Activated CD4-positive, alpha-beta T cell treated with anti-CD3 and anti-CD28 coated beads, Interleukin-2, amount 50 U/mL, for 16 hours (primary cell): ENCODE measurements at places on chromosomes 2 and 18.

DNA sequence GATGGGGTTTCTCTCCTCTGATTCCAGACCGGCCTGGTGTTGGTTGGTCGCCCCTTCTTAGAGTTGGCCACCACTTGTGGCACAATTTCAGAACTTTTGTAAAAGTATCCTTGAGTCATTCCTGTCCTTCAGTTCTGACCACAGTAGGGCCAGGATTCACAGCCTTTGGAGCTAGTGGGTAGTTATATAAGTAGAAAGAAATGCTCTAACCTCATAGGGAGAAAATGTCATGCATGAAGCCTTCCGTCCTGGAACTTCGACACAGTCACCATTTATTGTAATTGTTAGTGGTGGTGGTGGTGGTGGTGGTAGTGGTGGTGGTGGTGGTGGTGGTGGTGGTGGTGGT is 65.4 kb downstream of the EPAS1 start:
- DNase-seq, result peak; percentile 45

- no peak for DNase-seq
These were observed 13.7 kb upstream of the SAP130 start for GRCh38 chr2:128041561-128041960.

GRCh38 chr2:8805278-8806210 is 31.9 kb downstream of the KIDINS220 start:
- no peak for DNase-seq

- DNase-seq, result no peak
These were observed 221.1 kb downstream of the GALR1 start for GRCh38 chr18:77470569-77471413.

- DNase-seq, result no peak
These were observed 469.0 kb upstream of the SALL3 start for GRCh38 chr18:78510636-78511035.

GRCh38 chr2:21022792-21023367 is 21.0 kb downstream of the APOB start:
- DNase-seq, result no peak

- DNase-seq, result peak; percentile 37
These were observed 1.1 kb downstream of the LMAN1 start for GRCh38 chr18:59357928-59358327.

DNA sequence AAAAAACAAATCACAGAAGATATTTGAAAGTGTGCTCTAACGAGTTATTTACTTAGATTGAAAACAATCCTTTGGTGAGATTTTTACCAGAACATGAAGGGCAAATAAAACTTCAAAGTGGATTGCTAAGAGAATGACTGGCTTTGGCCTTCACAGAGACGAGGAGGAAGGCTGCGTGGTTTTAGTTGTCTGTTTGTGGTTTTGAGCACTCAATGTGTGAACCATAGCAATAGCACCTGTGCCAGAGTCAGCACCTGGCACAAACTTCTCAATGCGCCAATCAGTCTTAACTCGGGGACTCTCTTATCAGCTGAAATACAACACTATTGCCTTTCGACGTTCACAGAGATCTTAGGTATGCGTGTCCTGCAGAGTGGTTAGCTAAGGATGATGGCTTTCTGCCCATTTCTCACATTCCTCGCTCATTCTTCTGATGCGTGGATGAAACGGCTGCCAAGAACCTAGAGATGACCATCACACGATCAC is 70.0 kb downstream of the MBP start:
- DNase-seq, result peak; percentile 95

DNA sequence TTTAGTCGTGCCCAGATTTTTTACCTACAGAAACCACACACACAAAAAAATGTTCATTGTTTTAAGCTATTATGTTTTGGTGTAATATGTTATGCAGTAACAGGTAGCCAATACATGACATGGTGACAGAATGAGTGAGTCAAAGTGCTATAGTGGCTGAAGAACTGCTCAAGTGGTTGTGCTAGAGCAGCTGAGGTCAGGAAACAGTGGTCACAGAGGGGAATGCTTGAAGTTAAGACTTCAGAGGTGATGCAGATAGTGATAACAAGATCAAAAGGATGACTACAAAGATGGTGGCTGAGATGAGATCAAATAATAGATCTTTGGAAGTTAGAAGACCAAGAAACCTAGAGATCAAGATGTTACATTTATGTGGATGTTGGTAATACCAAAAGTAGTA is 174.3 kb downstream of the KCNE4 start:
- DNase-seq, result no peak

DNA sequence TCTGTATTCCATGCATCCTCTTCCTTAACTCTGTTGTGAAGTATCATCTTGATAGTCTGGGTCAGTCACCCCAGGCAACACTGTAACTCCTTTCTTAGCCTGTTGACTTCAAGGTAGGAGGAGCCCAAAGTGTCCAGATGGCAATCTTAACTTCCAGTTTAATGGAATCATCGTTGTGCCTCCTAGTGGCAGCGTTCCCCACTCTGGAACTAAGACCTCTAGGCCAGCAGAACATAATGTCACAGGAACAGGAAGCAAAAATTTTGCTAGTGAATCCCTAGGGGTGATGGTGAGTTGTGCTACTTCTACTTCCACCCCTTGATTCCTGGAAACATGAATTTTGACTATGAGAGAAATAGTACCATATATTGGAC is 11.7 kb downstream of the SGPP2 start:
- no peak for DNase-seq

DNA sequence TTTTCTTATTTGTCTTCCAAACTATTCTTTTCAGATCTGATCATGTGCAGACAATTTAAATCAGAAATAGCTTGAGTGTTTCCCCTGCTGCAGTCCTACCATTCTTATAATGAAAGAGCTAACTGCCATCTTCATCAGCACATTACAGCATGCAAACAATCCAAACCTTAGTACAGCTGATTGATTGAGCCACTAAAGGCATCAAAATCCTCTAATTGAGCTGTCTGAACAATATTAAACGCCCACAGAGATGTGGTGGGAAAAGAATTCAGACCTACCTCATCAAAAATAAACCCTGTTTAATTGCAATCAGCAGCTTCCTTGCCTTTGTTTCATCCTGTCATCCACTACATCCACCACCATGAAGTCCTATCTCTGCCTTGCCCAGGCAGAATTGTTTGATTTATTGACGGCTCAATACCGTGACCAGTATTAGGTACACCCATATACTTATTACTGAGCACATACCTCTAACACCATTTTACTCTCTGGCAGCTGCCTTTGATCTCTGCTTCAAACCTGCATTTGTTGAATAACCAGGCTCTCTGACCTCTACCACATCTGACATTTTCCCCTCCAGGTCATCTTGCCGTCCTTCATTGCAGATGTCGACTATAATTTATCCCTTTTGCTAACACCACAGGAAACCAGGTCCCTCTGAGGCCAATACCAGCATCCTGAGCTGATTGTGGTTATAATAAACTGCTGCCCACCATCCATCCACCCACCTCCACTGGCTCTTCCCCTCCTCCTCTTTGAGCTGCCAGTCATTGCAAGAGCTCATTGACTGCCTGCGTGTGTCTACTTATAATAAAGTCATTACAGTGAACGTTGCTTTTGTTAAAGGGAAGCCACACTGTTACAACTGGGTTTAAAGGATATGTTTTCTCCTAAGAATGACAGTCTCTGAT is 78.5 kb downstream of the RBM43 start:
- no peak for DNase-seq

DNA sequence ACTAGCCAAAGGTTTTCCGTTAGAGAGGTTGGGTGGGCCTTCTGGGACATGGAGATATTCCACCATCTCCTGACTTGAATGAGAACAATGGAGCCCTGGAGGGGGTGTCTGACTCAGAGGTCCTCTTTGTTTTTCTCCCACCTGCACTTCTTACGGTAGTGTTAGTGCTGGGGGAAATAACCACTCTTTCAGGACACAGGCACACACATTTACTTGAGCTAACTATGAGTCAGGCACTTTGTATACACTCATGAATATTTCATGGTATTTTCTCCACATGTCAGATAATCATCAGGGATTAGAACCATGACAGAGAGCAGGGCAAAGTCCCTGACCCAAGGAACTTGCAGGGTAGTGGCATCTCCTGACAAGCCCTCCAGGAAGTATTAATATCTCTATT is 439.1 kb downstream of the TSN start:
- no peak for DNase-seq

GRCh38 chr2:35962585-35963146 is 392.9 kb upstream of the CRIM1 start:
- no peak for DNase-seq

DNA sequence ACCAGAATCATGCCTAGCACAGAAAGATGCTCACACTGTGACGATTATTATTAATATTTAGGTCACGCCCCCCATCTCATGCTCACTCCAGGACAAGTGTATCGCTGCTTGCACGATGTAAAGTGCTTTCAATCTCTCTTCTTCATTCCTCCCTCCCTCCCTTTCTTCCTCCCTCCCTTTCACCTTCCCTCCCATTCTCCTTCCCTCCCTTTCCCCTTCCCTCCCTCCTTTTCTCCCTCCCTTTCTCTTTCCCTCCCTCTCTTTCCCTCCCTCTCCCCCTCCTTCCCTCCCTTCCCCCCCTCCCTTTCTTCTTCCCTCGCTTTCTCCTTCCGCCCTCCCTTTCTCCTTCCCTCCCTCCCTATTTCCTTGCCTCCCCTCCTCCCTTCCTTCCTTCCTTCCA is 19.6 kb downstream of the TGOLN2 start:
- DNase-seq, result no peak

DNA sequence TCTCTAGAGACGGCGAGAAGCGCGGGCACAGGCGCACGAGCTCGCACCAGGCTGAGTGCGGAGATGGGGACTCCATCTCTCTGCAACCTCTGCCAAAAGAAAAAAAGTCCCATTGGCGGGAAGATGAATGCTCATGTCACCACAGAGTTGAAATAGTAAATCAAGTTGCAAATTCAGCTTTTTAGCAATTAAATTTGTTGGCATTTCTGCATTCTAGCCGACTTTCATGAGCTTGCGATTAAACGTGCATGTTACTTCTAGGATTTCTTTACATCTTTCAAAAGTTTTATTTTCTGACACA is 588 bp downstream of the CHAC2 start:
- no peak for DNase-seq

- no peak for DNase-seq
These were observed 199.6 kb downstream of the BCL11A start for GRCh38 chr2:60353863-60354262.

- no peak for DNase-seq
These were observed 391.1 kb downstream of the ALK start for GRCh38 chr2:29530281-29530680.

- no peak for DNase-seq
These were observed 70.6 kb downstream of the LYPD6 start for GRCh38 chr2:149400997-149401396.

DNA sequence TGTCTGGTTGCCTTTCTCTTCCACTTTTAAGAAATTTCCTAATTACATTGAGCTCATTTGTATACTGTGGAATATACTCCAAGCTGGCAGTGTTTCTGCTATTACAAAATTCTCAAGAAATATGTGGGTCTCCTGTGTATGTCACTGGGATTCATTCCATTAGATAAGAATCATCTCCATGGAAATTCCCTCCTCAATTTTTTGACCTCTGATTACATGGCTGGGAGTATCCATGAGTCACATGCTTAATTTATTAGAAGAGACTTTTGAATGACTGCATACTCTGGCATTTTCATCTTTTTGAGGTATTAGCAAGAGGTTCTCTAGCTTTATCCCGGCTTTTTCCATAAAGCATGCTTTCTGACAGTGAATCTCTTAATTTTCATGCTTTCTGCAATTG is 665.5 kb upstream of the CNTNAP5 start:
- DNase-seq, result no peak

DNA sequence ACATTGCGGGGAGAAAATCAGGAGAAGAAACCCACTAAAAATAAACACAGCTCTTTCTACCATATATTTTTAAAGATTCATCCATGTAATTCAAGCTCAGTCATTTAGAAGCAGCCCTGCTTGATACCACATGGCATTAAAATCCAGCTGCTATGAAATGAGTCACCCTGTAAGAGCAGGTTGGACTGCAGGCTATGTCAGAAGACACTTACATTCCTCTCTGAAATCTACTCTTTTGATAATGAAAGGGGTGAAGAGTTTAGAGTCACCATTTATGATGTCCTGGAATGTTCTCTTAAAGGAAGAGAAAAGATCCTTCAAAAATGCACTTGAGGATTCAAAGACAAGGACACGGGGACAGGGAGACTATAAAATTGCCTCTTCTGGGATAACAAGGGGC is 100.6 kb upstream of the APCDD1 start:
- DNase-seq, result no peak
